ENCODE measurements at places on chromosomes 16 and 17. TPM values are rescaled to one million over a fixed set of nuclear protein-coding genes. Genes with fewer than 3 reads are reported as not detected.

OR2C1 gene
- not detected for total RNA-seq

BIRC5 gene
- total RNA-seq, result 0.57 TPM

ALDH3A1 gene
- not detected for total RNA-seq

SPEM3 gene
- not detected for total RNA-seq

NEUROD2 gene
- not detected for total RNA-seq
